ENCODE measurements at places on chromosomes 3 and 15.

DNA sequence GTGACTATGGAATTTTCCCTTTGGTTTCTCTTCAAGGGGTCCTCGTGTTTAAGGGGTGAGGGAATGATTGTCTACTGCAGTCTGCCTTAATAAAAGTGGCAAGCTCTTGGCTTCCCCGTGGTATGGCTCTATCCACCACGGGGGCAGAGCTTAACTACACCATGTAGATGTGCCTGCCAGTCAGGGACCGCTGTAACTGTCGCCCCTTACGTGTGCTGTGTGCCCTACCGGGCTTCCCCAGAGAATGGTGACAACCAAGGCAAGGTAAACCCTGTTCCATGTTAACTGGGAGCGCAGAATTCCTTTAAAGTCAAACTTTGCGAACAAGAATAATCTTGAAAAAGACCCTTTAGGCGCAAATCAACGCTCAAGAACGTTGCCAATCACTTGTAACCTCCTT, 966 bp upstream of the C3orf80 start:
- DNase-seq, result peak; percentile 10

DNA sequence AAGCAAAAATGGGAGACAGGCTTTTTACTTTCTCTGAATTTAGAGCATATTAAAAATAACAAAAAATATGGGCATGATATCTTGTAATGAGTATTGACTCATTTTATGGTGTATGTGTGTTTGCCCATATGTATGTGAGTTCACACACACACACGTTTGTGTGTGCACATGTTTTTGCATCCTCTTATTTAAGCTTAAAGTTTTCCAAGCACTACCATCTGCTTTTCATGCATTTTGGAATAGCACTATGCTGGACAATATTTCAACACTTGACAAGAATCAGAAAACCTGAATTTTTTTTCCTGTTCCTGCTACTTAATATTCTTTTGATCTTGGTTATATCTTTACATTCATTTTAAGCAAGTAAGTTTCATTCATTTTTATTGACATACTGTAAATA, 872.7 kb downstream of the OTOL1 start:
- DNase-seq, result no peak

DNA sequence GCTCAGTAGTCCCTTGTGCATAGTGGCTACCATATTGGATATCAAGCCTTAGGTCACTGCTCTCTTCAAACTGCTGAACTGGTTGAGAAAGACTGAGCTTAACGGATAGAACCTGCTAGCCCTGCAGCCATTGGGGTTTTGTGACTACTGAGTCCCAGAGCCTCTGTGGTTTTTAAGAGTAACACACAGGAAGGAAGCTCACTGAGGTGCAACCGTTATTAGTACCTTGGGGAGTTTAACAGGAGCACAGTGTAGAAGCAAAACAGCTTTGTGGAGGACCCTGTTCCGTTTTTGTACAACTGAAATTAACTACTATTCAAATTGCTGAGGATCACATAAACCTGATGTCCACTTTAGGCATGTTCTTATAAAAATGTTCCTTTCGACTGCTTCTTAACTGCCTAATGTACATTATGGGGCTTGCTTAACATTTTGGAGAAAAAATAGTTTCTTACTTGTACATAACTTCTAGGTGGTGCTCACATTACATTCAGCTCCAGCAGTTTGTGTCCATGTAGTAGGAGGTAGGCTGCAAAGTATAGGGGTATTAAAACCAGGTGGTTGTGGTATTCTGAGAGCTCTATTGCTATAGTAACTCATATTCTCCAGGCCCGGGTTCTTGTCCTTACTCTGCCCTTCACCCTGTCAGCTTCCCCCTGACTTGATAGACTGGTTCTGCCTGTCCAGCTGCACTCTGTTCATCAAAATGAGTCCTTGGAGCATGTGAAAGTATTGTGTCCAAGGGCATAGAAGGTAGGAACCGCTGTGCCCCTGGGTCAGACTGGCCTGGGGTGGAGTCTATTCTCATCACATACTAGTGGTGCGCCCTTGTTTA, 17.3 kb downstream of the PXK start:
- DNase-seq, result peak; percentile 59

GRCh38 chr3:119120480-119120879, 25.5 kb upstream of the TEX55 start:
- no peak for DNase-seq

GRCh38 chr3:179322286-179323196, at the start of gene ZNF639:
ZNF639 (plus strand) TSS chr3:179323031; CDS start chr3:179328294, 5,263 bp downstream.
- peak; percentile 96 for DNase-seq

GRCh38 chr3:106819440-106819839, 557.8 kb upstream of the CCDC54 start:
- DNase-seq, result no peak
